ENCODE measurements at places on chromosomes 7 and 10. TPM values are rescaled to one million over a fixed set of nuclear protein-coding genes. Genes with fewer than 3 reads are reported as not detected.

Gene LIPF
- total RNA-seq, result not detected

Gene JCAD
- total RNA-seq, result 17.5 TPM

Gene ADAMTS14
- total RNA-seq, result 13.2 TPM

Gene CTBP2
- total RNA-seq, result 144 TPM

Gene LOXL4
- 1.3 TPM for total RNA-seq

Gene ANK3
- total RNA-seq, result 15.3 TPM

Gene TAS2R41
- total RNA-seq, result not detected

Gene C10orf53
- not detected for total RNA-seq

Gene GHITM
- 156 TPM for total RNA-seq

Gene WEE2
- total RNA-seq, result not detected

Gene FZD8
- 0.22 TPM for total RNA-seq

Gene PYROXD2
- 14.2 TPM for total RNA-seq

Gene SLC39A12
- not detected for total RNA-seq

Gene MCMBP
- total RNA-seq, result 148 TPM

Gene ABCB1
- total RNA-seq, result 1.8 TPM

Gene ZNF117
- total RNA-seq, result 2.5 TPM

All from HCT116 (cell line).